ENCODE measurements at places on chromosomes 13 and 19.

DNA sequence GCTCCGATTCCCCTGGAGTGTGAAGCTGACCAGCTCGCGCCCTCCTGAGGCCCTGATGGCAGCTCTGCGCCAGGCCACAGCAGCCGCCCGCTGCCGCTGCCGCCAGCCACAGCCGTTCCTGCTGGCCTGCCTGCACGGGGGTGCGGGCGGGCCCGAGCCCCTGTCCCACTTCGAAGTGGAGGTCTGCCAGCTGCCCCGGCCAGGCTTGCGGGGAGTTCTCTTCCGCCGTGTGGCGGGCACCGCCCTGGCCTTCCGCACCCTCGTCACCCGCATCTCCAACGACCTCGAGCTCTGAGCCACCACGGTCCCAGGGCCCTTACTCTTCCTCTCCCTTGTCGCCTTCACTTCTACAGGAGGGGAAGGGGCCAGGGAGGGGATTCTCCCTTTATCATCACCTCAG lies 20.3 kb downstream of the CKM start:
- DNase-seq = no peak

GRCh38 chr13:75437582-75438318 lies 44.2 kb downstream of the TBC1D4 start:
- DNase-seq = peak; percentile 22

- no peak for DNase-seq
These were observed 1.2 kb downstream of the RFXAP start for GRCh38 chr13:36820222-36820621.

DNA sequence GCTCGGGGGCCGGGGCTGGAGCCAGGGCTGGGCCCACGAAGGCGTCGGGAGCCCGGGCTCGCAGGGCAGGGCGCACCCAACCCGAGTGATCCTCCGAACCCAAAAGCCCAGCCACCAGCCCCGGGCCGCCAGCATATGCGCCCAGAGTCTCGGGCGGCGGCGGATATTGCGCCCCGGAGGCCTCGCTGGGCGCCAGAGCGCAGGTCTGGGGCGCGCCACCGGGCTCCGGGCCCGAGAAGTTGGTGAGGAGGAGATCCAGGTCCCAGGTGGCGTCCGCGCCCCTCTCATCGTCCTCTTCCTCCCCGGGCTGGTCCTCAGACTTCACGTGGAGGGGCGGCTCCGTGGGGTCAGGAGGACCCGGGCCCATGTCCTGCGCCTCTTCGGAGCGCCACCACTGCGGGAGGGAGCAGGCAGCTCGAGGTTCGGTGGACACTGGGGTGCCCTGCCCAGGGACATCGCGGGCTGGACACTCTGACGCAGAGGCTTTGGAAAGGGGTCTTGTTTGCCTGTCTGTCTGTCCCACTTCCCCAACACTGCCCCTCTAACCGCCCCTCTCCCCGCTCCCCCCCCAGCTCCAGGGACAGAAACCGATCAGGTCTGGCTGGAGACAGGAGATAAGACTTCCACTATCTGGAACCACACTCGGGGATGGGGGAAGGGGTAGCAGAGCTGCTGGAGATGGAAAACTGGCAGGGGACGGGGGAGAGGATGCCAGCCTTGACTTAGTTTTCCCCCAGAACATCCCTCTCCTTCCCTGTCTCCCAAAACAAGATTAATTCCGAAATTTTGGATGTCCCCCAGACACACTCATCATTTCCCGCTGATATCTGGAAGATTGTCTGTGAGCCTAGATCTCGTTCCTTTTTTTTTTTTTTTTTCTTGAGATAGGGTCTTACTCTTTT lies 1.0 kb downstream of the KLF1 start:
- DNase-seq = no peak

- no peak for DNase-seq
These were observed 113.2 kb downstream of the TM9SF2 start for GRCh38 chr13:99614465-99614885.

- DNase-seq = no peak
These were observed 28.1 kb downstream of the BRD4 start for GRCh38 chr19:15304140-15304705.

GRCh38 chr19:13038306-13039210 lies 43.3 kb downstream of the NFIX start:
- DNase-seq = no peak

- DNase-seq = no peak
These were observed 13.5 kb downstream of the ERVV-2 start for GRCh38 chr19:53057904-53058580.
